ENCODE measurements at places on chromosomes 6 and 20.

DNA sequence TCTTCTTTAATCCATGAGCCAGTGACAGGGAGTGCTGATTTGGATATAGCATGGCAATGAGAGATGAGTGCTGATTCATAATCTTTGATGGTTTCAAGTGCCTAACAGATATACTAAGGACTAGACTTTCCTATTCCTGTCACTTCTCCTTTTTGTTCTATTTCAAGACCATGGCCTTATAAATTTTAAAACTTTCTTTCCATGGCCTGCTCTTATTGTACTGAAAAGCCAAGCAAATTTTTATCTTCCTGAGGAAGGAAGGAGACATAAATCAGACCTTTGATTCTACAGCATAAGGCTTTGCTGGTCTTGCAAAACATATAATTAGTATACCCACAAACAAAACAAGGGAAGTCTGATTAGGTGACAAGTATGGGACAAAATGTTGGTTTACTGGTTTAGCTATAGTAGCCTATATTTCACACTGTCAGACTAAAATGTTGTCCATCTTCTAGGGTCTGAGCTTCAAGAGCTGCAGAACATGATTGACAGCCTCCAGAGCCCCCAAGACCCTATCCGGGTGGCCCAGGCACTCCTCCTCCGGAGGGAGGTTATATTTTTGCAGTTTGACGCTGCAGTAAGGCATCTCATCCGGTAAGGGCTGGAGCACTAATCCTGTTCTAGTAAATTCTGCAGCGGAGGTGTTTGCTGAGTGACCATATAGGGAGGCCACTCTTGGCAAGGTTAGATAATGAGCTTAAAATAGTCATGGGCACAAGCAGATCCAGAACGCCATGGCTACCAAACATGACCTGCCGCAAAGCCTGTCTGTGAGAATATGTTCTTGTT is 82.3 kb downstream of the CD164 start:
- DNase-seq = no peak

GRCh38 chr6:111685058-111685457 is 79.4 kb upstream of the TRAF3IP2 start:
- no peak for DNase-seq

- no peak for DNase-seq
These were observed 792.6 kb downstream of the PHF3 start for GRCh38 chr6:64428186-64428585.

DNA sequence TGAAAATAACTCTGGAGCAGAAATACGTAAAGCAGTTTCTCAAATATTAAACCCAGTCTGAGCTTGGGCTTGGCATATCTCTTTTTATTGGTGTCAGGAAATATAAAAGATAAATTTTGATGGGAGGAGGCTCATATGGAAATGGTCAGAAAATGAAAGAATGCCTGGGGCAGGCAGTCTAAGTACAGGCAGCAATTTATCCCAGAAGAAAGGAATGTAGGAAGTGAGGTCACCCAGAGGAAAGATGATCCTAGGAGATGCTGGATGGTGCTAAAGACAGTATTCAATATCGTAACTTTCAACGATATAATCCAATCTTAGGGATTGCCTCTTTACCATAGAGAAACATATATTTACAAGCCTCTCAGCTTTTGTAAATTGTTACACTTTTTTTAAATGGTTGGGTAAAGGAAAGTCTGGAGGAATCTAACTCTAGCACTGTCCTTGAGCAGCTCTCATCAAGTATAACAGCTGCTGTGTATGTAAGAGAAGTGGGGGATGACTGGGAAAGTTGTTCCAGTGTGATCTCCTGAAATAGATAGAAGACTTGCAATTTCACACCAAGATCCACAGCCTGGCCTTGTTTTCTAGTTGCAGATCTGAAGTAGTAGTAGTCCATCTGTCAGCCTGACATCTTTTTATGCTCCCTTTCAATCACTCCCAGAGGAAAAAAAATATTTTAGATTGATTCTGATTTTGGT is 256.9 kb upstream of the SASH1 start:
- DNase-seq = no peak

GRCh38 chr6:32332433-32332832 is 39.3 kb downstream of the TSBP1 start:
- DNase-seq = no peak

DNA sequence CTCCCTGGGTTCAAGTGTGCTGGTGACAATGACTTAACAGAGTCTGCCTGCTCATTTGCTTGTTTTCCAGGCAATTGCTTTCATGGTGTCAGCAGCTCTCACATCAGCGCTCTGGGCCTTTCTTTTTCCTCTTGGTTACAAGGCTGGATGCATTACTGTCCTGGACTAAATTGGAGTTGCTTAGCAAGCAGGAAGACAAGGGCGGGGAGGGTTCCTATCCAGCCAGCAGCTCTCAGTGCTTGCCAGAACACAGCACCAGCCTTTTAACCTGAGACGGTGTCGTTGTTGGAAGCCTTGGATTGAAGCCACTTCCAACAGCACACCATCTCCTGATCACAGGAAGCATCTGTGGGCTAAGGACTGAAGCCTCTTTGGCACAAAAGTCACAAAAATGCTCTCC is 606.9 kb downstream of the CDH26 start:
- DNase-seq = no peak

DNA sequence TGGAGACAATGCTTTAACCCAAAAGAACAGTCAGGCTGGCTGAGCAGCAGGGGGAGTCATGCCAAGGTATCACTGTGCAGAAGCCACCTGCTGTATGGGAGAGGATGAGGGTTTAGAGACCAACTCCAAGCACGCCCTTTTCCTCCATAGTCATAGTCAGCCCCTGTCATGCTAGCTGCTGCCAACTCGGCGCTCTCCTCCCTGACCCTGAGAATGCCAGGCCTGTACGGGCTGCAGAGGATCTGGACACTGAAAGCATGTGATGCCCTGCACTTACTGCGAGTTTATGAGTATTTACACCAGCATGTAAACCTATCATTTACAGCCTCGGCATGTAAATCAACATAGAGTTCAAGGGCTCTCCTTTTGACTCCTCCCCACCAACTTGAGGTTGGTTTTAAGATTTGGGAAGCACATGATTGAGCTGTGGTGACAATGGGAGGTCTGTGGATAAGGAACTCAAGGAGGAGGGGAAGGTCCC is 11.7 kb upstream of the SCUBE3 start:
- no peak for DNase-seq

DNA sequence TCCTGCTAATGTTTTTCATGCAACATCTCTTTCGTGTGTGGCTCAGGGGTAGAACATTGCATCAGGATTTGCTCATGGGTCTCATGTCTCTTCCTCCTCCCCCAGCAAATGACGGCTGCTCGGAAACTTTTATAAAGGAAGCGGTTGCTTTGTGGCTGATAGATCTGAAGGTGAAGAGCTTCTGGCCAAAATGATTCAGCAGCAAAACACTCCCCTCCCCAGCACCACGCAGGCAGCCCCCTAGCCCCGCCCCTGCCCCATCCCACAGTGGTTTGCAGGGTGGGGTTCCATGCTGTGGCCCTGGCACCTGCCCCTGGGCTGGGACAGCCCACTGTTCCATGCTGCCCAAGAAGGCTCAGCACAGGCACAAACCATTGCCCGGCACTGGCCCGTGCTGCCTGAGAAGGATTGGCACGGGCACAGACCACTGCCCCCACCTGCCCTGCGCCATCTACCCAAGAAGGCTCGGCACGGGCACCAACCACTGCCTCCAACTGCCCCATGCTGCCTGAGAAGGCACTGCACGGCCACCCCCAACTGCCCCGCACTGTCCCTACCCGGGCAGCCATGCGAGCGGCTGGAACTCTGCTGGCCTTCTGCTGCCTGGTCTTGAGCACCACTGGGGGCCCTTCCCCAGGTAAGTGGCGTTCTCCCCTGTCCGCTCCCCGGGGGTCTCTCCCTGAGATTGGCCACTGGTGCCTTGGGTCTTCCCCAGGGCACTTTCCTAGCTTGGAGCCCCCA is at the start of gene CST7:
Gene CST7, plus strand, starts transcription at position 331 of the 741 bp plus-strand sequence. Its CDS starts 237 bp downstream, at position 568.
- peak; percentile 15 for DNase-seq

- DNase-seq = no peak
These were observed 68.1 kb downstream of the GJA1 start for GRCh38 chr6:121503589-121503991.

GRCh38 chr6:138691595-138692057 is 81.9 kb upstream of the CCDC28A start:
- DNase-seq = no peak

- no peak for DNase-seq
These were observed 96.6 kb upstream of the IRAK1BP1 start for GRCh38 chr6:78770765-78771164.

GRCh38 chr20:14343491-14344065 is 6.2 kb upstream of the FLRT3 start:
- no peak for DNase-seq
